ENCODE measurements at places on chromosomes 5 and 9.

GRCh38 chr9:132753593-132753880 lies 83.3 kb downstream of the GTF3C4 start:
- peak; percentile 83 for DNase-seq

DNA sequence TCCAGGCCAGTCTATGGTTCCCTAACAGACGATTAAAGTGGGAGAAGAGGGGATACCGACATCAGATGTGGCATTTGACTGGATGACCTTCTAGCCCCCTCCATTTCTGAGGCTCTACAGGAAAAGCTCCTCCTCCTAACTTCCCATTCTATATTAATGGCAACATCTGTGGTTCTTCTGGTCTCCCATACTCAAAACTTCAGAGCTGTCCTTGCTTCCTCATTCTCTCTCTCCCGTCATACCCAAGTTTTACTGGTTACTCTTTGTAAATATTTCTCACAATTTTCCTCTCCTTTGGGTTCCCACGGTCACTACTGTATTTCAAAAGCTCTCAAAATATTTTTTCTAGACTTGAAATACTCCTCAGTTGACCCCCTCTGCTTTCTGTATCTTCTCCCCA lies 36.0 kb upstream of the IL7R start:
- no peak for DNase-seq

DNA sequence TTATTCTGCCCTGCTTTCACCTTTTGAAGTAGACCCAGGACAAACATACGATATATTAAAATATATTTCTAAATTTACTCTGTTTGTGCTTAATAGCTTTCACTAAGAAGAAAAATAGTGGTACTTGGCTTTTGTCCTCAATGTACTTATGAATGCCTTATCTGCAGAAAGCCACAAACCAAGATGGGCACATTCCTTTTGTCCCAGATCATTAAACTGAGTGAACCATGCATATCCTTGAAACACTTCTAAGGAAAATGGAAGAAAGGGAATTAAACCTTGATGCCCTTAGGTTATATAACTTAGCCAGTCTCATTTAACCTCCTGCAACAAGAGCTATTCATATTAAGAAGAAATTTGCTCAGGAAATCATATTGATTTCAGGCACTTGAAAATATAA lies 553.8 kb upstream of the CDH9 start:
- no peak for DNase-seq

DNA sequence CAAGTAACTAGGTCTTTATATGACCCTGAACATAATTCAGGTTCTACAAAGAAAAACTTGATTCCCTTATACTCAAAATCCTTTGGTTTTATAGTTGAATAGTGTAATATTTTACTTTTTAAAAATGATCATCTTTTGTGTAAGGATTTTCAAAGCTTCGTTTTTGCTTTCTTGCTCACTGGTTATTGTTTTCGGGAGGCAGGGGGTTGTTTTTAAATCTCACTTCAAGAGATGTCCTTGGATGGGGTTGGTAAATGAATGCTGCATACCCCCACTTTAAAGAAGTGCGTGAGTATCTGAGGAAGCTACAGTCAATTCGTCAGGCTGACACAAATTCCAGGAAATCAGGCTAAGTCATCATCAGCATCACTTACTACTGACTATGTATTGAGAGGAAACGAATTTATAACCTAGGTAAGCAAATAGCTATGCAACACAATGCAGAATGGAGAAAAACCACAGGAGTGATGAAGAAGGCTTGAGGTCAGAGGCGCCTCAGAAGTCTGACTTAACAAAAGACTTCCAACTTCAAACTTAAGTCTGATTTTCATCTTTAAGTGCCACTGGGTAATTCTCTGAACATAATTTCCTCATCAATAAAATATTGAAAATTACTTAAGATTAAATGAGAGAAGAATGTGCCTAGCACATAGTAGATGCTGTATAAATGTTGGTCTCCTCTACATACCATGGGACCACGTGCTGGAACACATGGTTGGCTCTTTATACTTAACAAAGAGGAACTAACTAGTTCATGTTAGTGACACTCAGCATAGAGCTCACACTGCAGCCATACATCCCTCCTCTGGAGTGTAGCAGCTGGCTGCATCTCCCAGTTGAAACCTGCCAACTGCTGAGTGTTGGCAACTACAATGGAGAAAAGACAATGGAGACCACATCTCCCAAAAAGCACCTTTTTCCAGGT lies 106.0 kb upstream of the KIF2A start:
- no peak for DNase-seq

Measured in NCI-H345 (cell line).